ENCODE measurements at places on chromosomes 3 and 15.

DNA sequence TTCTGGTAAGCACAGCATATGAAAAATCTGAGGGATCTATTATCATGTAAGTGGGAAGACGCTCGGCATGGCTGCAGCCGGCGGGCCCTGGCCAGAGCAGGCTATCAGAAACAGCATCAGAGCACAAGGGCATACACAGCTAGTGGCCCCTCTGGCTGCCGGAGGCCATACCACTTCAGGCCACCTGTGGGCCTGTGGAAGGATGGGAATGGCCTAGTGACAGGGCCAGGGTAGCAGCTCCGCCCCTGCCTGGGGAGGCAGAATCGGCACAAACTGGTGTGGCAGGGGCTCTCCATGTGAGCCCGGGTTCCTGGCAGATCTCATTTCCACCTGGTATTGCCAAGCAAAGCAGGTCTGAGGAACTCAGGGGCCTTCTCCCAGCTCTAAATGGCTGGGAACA lies 46.4 kb downstream of the SH3BP5 start:
- DNase-seq = no peak

DNA sequence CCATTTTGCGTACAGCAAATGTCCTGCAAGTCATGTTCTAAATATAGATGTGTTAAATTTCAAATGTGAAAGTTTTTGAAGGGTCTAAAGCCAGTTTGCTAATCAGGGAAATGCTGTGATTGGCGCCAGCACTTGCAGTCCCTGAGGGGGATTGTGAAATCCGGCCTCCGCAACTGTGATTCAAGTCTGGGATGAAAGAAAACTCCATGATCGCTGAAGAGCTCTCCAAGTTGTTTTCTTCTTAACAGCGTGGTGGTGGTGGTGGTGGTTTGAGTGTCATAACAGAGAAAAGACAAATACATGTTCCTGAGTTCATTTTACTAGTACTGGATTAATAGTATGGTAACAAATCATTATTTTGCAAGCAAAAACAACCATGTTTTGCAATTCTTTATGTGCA lies 51.8 kb downstream of the MITF start:
- no peak for DNase-seq

GRCh38 chr15:93882141-93882540 lies 349.2 kb upstream of the MCTP2 start:
- DNase-seq = no peak

- no peak for DNase-seq
Measured at GRCh38 chr15:36964626-36965025, 135.7 kb downstream of the MEIS2 start.

DNA sequence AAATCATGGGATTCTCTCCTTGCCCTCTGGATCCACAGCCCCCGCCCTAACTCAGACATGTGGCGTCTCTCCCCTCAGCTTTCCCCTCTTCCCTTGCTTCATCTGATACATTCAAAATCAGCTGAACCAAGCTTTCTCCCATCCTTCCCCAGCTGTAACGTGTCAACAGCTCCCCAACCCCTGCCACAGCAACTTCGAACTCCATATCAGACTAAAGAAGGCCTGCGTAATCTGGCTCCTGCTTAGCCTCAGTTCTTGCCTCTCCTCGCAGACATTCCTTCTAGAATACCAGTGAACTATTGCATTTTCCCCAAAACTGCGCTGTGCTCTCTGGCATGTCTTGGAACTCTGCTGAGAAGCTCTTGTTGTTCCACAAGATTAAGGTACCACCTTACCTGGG lies 18.3 kb downstream of the B4GALT4 start:
- DNase-seq = no peak

GRCh38 chr3:119013951-119014350 lies 20.7 kb downstream of the IGSF11 start:
- no peak for DNase-seq

- DNase-seq = no peak
Measured at GRCh38 chr3:95434491-95434890, 1371.6 kb downstream of the NSUN3 start.

- DNase-seq = no peak
Measured at GRCh38 chr3:106428565-106428994, 559.8 kb upstream of the CBLB start.

- DNase-seq = no peak
Measured at GRCh38 chr3:139610886-139611285, 66.9 kb downstream of the NMNAT3 start.

GRCh38 chr3:88775026-88775690 lies 332.3 kb upstream of the EPHA3 start:
- DNase-seq = no peak

DNA sequence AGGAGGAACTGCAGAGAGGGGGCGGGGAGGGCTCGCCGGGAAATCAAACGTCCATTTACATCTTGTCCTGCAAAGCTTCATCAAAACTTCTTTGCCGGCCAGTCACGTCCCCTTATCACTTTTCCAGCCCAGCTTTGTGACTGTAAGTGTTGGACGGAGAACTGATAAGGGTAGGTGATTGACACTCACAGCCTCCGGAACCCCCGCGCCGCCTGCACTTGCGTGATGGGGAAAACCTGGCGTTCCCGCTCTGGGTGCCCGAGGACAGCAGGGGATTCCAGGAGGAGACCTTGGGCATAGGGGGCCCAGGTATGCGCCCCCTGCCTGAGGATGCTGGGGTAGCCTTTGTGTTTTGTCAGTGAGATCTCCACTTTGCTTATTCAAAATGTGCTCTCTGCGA lies 72.8 kb upstream of the ANKRD34C start:
- no peak for DNase-seq

DNA sequence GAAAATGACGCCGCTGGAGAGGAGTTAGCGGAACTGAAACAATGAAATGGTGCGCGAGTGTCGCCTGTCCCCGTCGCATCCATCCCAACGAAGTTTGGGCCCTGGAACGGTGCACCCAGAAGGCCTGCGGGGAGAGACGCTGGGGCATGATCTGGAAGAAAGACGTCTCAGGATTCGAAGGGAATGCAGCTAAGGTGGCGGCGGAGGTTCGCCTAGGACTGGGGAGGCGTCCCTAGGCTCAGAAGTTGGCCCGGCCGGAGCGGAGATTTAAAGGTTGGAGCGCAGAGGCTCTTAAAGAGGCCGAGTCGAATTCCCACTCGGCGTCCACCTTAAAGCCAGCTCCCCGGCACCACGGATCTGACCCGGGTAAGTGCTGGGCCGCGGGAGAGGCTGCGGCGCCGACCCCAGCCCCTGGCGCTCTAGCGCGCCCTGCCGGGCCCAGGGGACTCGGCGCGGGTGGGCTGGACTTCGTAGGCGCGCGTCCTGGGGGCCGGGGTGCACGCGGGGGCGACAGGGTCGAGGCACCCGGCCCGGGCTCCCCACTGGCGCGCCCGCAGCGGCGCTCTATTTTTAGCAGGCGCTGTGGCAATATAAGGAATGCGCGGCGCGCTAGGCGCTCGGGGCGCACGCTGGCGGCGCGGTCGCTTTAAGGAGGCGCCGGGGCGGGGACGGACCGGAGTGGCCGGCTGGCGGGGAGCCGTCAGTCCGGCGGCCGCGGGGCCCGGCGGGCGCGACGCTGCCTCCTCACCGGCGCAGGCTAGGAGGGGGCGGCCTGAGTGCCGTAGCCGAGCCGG lies at the start of gene MRAS:
TSS of gene MRAS (plus strand) at position 620 of the 794 bp plus-strand sequence. CDS start 24,305 bp downstream, outside the sequence.
- DNase-seq = no peak
